ENCODE measurements at places on chromosomes 1 and 21.

DNA sequence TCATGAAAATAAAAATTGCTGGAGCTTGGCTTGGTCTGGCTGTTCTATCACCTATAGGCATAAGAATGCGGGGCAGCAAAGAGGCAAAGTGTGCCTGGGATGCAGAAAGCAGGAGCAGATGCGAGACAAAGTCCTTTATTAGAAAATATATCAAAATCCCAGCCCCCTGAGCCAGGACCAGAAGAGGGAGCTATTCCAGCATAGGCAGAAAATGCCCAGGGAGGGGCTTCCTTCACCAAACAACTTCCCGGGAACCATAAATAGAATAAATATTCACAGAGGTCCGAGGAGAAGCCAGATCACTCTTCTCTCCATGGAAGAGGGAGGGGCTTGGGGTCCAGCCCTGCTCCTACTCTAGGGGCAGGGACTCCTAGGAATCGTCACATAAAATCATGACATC, 5.0 kb downstream of the PPOX start:
- no peak for DNase-seq

GRCh38 chr21:42256316-42256715, 37.4 kb downstream of the ABCG1 start:
- no peak for DNase-seq

DNA sequence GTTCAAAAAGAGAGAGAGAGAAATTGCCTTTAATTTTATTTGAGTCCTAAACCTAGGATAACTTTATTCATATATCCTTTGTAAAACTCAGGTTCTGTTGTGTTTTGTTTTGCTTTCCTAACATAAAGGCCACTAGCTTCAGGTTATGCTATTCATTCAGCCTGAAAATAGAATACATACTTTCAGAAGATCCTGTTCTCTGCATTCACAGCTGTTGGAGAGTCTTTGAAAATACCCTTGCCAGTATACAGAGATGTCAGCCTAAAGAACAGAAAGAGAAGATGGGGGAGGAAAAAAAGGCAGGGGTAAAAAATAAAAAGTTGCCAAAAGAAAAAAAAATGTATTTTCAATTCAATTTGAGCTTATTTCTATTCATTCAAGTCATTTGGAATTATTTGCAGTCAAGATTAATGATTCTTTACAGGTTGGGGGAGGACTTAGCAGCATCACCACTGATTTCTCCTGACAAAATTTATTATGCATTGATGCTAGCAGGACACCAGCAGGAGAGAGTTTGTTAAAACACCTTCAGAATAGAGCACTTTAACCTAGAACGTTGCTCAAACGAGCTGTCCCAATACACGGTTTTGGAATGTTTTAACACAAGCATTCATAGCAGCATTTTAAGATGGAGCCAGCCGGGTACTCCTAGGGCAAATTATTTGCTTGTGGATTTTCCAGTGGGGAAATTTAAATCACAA, 318.5 kb downstream of the NTNG1 start:
- no peak for DNase-seq

GRCh38 chr1:16605213-16605525, 8.2 kb downstream of the NBPF1 start:
- DNase-seq, result no peak

DNA sequence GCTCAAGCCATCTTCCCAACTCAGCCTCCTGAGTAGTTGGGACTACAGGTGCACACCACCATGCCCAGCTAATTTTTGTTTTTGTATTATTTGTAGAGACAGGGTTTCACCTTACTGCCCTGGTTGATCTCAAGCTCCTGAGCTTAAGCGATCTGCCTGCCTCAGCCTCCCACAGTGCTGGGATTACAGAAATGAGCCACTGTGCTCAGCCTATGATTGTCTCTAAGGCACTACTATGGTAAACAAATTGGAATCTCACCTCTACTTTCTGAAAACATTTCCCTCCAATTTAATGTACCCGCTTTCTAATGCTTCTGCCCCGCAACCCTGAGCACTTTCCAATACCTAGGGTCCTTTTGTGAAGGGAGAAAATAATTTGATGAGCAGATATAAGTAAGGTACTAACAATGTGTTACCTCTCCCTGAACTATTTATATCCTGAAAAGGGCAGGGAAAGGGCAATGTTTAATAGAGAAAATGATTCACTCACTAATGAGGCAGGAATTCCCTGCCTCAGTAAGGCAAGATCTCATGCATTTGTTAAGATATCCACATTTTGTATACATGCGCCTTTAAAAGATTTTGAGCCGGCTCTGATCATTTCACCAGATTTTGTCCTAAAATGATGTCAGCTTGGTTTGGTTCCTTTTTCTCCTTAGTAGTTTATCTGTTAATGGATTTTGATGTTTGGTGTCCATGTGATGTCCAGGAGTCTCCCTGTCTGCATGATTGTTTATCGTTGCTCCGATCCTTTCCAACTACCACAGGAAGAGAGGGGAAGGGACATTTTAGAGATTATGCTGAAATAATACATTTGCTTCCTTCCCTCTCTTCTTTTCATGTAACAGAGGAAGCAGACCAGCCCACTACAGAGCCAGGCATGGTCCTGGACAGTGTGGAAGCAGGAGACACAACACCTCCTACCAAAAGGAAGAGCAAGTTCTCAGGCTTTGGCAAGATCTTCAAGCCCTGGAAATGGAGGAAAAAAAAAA, 47.3 kb upstream of the RCC1 start:
- DNase-seq, result no peak

DNA sequence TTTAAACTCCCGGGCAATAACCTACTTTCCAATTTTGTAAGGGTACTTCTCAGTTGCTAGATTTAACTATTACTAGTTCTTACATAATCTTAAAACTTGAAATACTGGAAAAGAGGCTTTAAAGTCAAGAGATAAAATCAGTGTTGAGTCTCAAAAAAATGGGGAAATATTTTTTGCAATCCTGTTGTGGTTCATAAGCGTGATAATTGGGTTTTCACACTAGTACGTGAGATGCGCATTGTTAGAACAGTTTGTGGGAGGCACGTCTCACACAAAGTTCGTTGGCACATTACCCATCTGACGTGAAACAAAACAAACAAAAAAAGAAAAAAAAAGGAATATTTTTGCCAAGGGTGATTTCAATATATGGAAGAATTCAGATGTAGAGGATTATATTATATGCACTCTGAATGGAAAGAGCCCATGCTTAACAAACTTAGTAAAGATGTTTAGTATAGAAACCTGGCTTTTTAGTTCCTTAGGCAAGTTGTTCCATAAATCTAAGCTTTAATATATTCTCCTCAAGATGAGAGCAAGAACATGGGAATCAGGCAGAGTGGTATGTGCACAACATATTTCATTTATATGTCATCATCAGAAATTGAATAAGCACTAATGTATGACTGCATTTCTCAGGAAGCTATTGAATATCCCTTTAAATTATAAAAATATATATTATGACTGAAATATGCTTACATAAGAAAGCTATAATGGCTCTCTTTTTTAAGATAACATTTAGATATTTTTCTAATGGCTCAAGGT, 73.9 kb upstream of the TNFSF4 start:
- no peak for DNase-seq

DNA sequence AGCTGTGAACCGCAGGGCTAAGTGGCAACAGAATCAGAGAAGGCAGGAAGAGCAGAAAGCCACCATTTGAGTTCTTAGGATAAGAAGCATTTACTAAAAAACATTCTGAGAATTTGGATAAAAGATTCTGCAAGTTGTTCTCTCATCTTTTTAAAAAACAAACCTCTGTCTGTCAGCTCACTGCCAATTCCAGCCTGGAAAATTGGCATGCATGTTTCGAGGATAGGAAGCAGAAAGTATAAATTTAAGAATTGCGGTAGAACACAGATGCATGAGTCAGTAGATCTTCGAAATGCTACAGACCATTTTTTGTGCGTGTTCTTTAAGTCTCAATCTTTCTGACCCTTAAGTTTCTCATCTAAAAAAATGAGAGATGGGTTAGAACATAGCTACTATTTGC, 544.5 kb upstream of the DAB1 start:
- no peak for DNase-seq

DNA sequence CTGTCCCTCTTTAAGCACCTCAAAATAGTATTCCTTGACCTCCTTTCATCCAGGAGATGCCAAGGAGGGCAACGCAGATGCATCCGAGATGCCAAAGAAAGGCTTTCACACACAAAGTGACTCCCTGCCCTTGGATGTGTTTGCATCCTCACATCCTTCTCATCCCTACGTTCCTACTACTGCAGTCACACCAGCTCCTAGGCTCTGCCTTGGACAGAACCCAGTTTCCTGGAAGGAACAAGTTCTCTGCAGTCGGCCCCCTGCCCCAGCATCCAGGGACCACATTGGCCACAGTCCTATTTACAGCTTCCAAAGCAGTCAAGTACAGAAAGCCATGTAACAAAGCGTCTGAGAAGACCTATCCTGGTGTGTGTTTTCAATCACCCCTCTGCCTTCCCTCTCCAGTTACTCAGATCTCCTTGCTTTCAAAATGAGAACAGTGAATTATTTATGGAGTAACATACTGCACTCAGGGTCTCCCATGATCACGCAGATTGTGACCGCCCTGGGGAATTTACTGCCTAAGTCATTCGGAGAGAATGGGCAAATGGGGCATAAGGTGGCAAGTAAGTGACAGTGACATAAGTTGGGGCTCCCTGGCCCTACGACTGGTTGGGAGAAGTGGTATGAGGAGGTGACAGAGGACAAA, 21.8 kb upstream of the SRP9 start:
- no peak for DNase-seq

- DNase-seq, result no peak
Measured at GRCh38 chr1:211483896-211484612, 7.9 kb downstream of the RD3 start.

DNA sequence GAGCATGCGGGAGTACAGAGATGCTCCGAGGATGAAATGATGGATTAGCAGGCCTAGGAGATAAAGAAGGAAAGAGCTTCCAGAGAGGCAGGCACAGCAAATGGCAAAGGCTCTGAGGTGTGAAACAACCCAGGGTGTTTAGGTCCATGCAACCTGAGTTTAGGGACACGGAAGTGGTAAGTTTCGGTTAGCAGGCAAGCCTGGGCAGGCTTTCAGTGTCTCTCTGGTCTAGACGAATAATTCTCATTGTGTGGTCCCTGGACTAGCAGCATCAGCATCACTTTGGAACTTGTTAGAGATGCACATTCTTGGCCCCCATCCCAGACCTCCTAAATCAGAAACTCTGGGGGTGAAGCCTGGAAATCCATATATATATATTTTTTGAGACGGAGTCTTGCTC, 18.6 kb downstream of the NKAIN1 start:
- DNase-seq, result no peak

- DNase-seq, result no peak
Measured at GRCh38 chr1:165707984-165708706, 9.8 kb upstream of the ALDH9A1 start.

GRCh38 chr1:232707142-232707541, 77.2 kb upstream of the SIPA1L2 start:
- no peak for DNase-seq

GRCh38 chr1:199792874-199793273, 234.6 kb upstream of the NR5A2 start:
- DNase-seq, result no peak

DNA sequence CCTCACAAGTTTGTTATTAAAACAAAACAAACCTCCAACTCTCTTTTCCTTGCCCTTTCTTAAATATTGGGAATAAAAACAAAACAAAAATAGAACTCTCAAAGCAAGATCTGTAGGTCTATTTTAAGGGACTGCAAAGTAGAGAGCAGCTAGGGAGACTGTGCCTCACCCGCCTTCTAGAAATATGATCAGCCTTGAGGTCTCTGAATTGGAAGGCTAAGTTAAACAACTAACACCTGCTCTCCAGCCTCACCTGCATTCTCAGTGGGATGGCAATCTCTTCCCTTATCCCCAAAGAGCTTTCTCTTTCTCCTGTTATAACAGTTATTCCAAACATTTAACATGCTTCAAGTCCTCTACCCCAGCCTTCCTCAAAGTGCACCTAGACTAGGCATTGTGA, 75.5 kb upstream of the TNR start:
- DNase-seq, result no peak

GRCh38 chr1:165862448-165862847, 35.0 kb downstream of the UCK2 start:
- DNase-seq, result no peak

DNA sequence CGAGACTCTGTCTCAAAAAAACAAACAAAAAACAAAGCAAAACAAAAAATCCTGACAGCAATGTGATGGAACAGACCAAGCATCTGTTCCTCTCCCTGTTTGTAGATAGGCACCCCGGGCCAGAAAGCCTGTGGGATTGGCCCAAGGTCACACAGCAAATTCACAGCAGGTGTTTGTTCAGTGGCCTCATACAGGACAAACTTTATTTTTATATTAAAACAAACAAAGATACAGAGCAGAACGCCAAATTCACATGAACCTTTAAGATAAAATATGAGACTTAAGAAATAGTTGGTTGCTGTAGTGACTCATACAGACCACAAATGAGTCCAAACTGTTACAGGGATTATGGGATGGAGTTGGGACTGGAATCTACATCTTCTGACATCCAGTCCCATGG, 2.3 kb upstream of the CELA2A start:
- DNase-seq, result no peak

DNA sequence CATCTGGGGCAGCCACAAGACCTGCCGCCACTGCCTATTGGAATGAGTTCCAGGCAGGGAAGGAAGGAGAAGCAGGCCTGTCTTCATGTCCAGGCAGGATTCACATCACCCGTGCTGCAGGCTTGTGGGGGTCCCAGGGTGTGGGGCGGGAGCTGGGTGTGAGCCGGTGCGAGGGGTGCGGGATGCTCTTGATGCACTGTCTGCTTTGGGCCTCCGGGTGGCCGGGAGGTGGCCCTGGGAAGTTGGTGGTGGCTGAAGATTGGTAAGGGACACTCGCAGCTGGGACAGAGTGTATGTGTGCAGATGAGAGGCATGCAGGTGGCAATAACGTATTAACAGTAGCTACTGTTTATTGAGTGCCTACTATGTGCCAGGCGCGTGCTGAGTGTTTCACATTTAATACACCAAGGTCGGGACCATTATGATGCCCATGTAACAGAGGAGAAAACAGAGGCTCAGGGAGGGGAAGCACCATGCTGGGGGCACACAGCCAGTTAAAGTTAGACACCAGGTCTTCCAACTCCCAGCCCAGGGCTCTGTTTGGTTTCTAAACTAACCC, 3.3 kb downstream of the CROCC start:
- DNase-seq, result no peak

DNA sequence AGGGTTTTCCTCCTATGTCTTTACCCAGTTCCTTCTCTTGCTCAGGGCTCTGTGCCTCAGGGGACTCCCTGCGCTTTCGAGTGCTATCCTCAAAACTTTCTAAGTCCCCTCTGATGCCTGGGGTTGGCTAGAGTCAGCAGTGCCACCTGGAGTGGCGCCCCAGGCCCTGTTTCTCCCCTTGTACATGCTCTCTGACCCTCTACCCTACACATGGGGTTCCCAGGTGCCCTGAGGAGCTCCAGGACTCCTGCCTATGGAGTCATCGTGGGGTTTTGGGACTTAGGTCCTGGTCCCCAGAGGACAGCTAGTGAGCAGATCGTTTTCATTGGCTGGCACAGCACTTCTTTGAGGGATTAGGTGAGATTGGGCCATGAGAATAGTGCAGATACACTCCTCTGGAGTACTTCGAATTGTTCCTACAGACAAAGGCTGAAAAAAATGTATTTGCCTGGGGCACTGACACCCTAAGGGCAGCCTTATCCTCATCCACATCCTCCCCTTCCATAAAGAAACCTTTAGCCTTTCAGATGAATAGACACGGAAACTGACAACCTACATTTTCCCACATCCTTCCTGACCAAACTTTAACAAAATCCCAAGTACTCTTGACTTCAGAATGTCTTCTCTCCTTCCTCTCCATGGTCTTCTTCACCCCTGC, 41.5 kb downstream of the LGR6 start:
- no peak for DNase-seq

All from AML-193 (cell line).